Mammary epithelial cell (primary cell): ENCODE measurements at places on chromosomes 4 and X. TPM values are rescaled to one million over a fixed set of nuclear protein-coding genes. Genes with fewer than 3 reads are reported as not detected.

DNA sequence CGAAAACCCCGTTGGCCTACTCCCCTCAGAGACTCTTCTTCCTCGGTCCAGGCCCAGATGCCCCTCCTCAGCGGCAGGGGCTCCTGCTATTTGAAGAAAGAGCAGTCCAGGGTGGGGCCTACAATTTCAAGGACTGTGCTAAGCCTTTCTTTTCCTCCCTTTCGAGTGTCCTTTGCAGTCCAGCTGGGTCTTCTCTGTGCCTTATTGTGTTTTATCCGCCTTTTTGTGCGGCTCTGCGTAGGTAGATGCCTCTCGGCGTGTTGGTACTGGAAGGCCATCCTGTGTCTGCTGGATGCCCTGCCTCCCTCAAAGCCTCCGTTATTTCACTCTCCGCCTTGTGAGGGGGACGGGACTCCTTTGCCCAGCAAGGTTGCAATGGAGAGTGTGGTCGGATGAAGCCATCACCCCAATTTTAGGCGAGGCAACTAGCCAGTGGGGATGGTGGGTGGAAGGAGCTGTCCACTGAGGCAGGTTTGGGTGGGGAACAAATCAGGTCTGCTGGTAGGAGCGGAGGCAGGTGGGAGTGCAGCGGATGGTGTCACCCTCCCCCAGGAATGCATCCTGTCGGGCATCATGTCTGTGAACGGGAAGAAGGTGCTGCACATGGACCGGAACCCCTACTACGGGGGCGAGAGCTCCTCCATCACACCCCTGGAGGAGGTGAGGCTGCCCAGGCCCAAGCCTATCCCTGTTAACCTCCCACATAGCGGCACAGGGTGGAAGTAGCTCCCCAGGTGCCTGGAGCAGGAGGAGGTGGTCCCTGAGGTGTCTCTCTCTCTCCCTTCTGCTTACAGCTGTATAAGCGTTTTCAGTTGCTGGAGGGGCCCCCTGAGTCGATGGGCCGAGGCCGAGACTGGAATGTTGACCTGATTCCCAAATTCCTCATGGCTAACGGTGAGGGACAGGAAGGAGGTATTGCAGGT lies 1.3 kb downstream of the GDI1 start:
- DNase-seq = no peak

POU4F2 gene
- total RNA-seq = not detected in 2 replicates

- DNase-seq = no peak
Observed at GRCh38 chr4:77701121-77701520, 95.5 kb downstream of the CXCL13 start.

FAM9B gene
- total RNA-seq = not detected

- no peak for DNase-seq
Observed at GRCh38 chr4:110668463-110669235, 45.8 kb upstream of the PITX2 start.

FAM236B gene
- total RNA-seq = not detected in 2 replicates

DNA sequence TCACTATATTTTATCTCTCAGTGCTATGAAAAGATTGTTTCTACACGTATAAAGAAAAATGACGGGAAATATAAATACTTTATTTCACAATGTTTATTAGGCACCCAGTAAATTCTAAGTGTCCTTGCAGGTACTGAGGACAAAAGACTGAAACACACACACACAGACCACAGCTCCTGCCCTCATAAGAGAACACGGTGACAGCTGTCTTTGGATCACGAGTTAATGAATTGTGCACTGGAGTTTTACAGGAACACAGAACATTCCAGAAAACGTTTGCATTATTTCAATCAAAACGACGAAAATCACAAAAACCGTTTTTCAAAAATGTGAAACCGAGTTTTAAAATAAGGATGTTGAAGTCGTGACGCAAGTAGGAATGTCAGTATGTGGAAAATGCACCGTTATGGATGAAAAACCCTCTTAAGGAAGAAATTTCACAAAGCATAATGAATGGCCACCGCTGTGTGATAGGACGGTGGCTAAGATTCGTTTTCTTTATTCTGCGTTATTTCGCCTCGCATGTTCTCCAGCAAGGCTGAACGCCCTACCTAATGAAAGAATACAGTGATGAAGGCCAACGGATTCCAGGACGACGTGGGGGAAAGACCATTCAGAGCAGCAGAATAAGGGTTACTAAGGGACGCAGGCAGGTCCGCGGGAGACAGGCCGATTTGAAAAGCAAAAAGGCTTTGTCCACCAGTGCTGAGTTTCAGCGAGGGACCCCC lies 24.2 kb downstream of the FAM156A start:
- no peak for DNase-seq

MXRA5 gene
- total RNA-seq = 42.3 TPM

CCKAR gene
- total RNA-seq = not detected

DNA sequence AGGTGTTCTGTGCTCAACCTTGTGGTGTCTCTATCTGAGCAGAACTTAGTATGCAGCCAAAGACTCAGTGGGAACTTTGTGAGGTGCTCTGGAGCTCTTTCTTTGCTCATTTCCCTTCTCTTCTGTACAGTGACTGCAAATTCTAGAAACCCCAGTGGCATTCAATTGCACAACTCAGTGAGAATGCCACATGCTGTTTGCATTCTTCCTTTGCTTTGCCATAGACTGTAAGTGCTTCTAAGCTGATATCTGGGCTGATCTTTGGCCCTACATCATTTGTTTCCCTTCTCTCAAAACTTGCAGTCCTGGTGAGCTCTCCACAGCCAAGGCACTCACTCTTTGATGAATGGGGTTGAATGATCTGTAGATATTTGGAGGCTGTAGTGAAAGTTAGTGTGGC lies 7.0 kb downstream of the PNMA3 start:
- DNase-seq = no peak

PTPN13 gene
- 54.9 and 60.6 TPM in 2 replicates for total RNA-seq

- DNase-seq = no peak
Observed at GRCh38 chrX:150357790-150358189, 5.3 kb upstream of the MAMLD1 start.

TADA2B gene
- total RNA-seq = 13.3 TPM
